Stimulated activated CD4-positive, alpha-beta T cell treated with anti-CD3 and anti-CD28 coated beads, TNF-alpha, amount 100 ng/mL, for 24 hours (primary cell): ENCODE measurements at places on chromosomes 7 and 10.

DNA sequence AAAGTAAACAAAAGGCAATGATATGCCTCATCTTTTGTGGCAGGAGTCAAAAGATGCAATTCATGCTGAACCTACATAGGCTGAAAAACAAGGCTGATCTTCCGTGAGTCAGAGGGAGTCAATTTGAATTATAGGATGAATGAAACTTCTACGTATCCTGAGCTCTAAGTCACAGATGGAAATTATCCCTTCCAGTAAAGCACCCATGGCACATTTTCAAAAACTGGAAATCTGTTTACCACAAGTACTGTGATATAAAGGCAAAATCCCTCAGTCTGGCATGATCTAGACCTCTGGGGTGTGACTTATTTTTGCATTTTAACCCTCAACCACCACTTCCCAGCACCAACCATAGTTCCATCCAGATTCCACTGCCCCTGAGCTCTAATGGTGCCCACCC lies 69.6 kb downstream of the NRG3 start:
- DNase-seq: no peak

GRCh38 chr10:99658622-99659030 lies 683 bp upstream of the ENTPD7 start:
- DNase-seq: peak; percentile 22

DNA sequence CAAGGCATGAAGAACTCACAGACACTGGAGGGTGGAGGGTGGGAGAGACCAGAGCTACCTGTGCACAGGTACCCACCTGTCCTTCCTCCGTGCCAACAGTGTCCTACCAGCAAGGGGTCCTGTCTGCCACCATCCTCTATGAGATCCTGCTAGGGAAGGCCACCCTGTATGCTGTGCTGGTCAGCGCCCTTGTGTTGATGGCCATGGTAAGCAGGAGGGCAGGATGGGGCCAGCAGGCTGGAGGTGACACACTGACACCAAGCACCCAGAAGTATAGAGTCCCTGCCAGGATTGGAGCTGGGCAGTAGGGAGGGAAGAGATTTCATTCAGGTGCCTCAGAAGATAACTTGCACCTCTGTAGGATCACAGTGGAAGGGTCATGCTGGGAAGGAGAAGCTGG lies 21.8 kb downstream of the PRSS2 start:
- DNase-seq: no peak

DNA sequence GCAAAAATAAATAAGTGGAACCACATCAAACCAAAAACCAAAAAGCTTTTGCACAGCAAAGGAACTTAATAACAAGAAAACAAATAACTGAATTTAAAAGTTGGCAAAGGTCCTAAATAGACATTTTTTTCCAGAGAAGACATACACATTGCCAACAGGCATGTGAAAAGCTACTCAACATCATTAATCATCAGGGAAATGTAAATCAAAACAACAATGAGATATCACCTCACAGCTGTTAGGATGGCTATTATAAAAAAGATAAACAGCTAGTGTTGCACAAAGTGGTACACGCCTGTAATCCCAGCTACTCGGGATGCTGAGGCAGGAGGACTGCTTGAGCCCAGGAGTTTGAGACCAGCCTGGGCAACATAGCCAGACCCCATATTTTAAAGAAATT lies 2.2 kb upstream of the SUN3 start:
- no peak for DNase-seq

DNA sequence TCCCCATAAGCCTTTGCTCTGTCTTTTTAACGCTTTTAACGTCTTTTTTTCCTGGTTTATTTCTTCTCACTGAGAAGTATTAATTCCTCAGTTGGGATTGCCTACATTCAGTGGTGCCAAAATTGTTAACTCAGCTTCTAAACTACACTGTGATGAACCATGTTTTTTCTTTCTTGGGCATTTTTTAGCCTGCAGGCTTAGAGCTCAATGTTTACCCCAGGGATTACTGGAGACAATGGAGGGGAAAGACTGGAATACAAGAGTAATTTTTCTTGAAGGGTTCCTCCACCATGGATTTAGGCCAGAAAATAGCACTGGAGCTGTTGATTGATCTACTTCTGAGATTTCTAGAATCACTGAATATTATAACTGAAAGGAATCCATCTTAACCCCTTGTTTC lies 19.8 kb downstream of the STAMBPL1 start:
- no peak for DNase-seq

- no peak for DNase-seq
Measured at GRCh38 chr10:96439725-96440124, 74.0 kb downstream of the TLL2 start.

GRCh38 chr7:28245123-28245878 lies 64.7 kb upstream of the JAZF1 start:
- DNase-seq: no peak

- DNase-seq: no peak
Measured at GRCh38 chr7:71868797-71869196, 543.3 kb downstream of the CALN1 start.

DNA sequence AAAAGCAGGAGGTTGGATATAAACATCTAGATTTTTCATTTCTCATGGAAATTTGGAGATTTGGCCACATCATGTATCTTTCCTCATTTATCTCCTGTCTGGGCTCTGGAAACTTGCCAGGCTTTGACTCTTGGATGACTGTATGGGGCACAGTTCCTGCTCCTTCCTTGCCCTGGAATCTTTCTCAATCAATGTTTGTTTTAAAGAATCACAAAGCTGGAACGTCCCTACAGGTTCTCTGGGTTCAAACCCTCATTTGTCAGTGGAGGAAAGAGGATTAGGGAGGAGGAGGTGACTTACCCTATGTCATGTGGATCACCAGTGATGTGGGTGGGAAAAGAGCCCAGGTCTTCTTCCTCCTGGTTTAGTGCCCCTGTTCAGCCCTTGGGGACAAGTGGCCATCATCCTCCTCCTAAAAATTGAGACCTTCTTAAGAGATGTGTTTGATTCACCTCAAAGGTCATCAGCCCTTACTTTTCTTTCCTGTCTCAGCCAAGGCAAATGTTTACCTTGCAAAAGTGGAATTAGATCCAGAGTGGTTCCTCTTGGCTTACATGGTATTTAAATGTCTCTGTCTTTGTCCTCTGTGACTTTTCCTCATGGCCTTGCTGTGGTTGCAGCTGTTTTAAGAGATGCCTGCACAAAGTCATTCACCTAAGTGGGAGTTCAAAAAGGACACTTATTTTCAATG lies 38.8 kb upstream of the PDZD8 start:
- DNase-seq: no peak

GRCh38 chr10:114996542-114996941 lies 58.5 kb downstream of the TRUB1 start:
- DNase-seq: no peak

DNA sequence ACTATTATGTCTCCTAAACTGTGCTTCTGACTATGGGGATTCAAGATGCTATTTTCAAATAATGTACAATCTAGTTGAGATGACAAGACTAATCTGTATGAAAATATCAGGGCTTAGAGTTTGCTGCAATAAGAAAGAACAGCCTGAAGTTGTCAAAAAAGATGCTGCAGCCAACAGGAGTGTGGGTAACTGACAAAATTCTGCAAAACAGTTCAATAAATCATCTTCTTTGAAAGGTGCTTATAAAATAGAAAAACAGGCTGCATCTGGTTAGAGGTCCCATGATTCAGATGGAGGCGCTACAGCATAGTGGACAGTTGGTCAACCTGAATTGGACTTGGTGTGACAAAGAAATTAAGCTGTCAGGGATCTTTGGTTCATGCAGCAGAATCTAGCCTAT lies 511.0 kb downstream of the XPNPEP1 start:
- DNase-seq: no peak
